Stomach (tissue), 19 donors: ENCODE measurements at places on chromosomes 16 and 17.

GRCh38 chr16:30842971-30843370, 50.9 kb downstream of the BCL7C start:
- no peak for DNase-seq

GRCh38 chr16:23380501-23380951, 72.5 kb downstream of the COG7 start:
- no peak for DNase-seq

DNA sequence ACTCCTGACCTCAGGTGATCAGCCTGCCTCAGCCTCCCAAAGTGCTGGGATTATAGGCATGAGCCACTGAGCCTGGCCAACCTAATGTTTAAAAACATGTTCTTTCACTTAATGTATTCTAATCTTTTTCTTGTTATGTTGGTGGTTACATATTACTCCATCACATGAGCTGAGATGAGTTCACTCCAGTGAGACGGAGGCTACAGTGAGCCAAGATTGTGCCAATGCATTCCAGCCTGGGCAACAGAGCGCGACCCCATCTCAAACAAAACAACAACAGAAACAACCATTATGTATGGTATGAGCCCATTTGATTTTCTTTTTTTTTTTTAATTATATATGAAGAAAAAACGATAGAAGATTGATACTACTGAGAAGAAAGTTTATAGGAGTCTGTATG, 39.6 kb downstream of the SLC39A11 start:
- DNase-seq = no peak

DNA sequence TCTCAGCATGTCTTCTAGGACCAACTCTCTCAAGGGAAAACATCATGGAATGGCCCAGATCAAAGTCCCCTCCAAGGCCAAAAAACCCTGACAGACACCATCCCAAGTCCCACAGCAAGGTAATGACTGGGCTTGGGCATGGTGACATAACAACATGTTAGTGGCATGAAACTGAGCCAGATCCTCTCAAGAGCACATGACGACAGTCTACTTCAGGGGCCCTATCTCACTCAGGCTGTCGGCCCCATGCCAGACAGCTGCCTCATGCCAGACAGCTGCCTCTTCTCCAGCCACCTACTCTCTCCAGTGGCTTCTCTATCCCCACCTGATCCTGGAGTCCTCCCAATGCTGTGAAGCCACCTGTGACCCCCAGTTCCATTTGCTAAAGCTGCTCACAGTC, 18.4 kb downstream of the HSD11B2 start:
- no peak for DNase-seq

- no peak for DNase-seq
Measured at GRCh38 chr16:19677402-19677801, 40.6 kb downstream of the KNOP1 start.

DNA sequence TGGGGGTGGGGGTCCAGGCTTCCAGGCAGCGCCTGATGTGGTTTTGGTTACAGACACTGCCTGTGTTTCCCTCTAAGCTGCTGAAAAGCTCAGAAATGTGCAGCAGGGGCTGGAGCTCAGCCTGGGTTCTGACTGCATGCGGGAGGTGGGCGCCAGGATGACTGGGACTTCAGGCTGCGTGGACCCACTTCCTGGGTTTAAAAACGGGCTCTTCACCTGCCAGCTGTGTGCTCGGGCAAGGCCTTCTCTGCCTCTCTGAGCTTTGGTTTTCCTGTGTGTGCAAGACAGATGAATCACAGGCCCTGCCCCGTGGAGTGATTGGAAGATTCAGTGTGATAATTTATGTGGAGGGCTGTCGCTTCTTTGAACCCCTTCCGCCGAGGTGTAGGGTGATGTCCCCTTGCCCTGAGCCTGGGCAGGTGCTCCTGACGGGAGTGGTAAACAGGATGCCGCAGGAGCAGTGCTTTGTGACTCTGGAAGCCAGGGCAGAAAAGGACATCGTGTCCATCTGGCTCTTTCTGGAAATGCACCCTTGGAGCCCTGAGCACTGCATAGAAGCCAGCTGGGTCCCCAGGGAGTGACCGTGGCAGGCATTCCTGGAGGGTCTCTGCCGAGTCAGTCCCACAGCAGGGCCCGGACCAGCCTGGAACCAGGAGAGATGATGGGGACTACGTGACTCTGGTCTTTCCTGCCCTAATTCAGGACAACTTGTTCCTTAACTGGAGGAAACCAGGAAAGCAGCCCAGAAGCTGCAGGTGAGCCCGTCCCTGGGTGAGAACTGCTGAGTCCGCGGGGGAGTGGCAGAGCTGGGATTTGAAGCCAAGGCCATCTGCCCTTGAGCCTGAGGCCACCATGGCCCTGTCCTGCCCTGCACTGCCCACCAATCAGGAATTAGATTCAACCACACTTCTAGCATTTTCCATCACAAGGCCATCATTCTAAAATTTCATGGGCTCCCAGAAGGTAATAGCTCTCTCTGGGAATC, 28.5 kb upstream of the SLC7A5 start:
- no peak for DNase-seq

DNA sequence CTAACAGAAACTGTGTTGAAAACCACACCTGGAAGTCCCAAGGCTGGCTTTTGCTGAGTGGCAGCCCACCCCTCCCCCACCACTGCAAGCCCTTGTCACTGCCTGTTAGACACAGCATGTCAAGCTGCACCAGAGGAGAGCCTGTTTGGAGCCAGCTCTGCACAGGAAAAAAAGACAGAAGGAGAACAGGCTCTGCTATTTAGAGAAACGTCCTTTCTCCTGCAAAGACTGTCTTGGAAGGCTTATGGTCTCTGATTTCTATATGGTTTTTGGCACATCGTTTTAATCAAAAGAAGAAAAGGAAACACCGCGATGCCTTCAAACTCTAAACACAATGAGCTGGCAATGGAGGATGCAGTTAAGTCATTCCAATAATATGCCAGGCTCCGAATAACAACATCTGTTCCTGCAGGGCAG, 275.5 kb downstream of the MAP2K4 start:
- DNase-seq = peak; percentile 16

DNA sequence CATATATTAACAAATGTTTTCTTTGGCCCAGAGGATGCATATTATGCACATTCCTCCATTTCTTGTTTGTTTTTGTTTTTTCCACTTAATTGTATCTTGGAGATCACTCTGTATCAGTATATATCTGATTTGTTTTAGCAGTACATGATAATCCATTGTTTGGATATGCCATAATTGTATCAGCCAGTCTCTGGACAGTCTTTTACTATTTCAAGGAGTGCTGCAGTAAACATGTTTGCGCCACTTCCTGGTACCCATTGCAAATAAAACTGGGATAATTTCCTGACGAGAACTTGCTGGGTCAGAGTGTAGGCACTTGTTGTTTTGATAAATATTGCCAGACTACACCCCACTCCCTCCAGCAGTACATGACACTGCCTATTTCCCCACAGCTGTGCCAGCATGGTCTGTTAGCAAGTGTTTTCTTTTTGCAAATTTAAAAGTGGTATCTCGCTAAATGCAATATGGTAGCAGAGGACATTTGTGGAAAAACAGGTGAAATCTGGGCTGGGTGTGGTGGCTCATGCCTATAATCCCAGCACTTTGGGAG, 4.9 kb upstream of the TMEM11 start:
- no peak for DNase-seq

- DNase-seq = no peak
Measured at GRCh38 chr17:6160911-6161855, 91.0 kb downstream of the WSCD1 start.

- DNase-seq = peak; percentile 38
Measured at GRCh38 chr17:14297161-14297851, 3.6 kb upstream of the HS3ST3B1 start.

DNA sequence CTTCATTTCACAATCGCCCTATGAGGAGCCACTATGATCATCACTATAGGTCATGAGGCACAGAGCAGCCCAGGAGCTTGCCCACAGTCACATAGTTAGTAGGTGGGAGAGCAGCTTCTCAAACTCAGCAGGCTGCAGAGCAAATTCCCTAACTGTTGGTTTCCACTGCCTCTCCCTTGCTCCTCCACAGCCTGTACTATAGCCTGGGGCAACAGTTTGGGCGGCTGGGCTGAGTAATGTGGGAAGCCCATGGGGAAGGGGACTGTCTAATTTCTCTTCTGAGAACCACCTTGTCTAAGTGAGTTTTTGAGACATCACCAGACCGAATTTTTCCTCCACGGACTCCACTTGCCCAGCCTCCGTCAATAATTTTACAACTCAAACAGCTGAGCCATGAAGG, 73.4 kb upstream of the GPR139 start:
- no peak for DNase-seq

- no peak for DNase-seq
Measured at GRCh38 chr17:27339836-27340550, 46.1 kb downstream of the WSB1 start.

DNA sequence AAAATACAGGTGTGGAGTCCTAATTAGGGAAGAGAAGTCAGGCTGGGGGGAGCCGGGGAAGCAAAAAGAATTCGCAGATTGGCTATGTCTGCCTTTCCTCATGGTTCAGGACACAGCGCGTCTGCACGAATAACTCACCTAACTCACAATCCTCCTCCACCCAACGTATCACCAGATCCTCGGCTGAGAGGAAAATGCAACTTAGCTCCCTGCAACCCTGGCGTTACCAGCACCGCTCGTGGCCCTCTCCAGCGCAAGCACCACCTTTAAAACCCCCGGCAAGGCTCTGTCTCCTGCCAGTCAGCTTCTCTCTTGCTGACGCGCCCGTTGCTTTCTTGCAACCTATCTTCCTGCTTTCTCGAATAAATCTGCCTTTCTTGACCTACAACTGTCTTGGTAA, 49.8 kb upstream of the METRNL start:
- no peak for DNase-seq

- no peak for DNase-seq
Measured at GRCh38 chr17:46785696-46786095, 32.8 kb downstream of the WNT3 start.

- no peak for DNase-seq
Measured at GRCh38 chr16:88316151-88316550, 66.6 kb upstream of the ZNF469 start.

DNA sequence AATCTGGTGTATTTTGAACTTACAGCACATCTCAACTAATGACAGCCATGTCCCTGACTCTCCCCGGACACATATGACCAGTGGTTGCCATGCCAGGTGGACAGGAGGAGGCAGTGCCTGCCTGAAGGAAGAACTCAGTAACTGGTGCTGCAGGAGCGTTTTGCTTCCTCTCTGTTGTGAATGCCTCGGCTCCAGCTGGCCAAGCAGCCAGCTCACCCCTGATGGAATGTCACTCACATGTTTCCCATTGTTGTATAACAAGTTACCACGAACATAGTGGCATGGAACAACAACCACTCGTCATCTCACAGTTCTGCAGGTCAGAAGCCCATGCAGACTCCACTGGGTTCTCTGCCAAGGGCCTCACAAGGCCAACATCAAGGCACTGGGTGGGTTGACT, 20.1 kb upstream of the IRF8 start:
- DNase-seq = peak; percentile 38

GRCh38 chr17:78839235-78839761, 1.3 kb downstream of the USP36 start:
- DNase-seq = no peak

DNA sequence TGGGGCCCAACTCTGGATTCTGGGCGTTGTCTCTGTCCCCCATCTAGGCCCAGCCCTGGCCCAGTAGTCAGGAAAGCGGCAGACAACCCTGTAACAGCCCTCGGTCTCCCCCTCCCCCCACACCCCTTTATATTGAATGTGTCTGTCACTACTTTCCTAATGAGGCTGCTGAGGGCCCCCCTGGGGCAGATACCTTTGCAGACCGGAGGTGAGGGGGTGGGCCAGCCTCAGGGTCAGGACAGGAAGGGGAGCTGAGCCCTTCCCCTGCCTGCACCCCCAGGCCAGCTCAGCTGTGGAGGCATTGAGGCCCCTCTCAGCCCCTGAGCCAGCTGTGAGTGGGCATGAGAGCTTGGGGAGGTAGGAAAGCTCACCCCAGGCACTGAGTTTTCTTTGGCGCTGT, 17.1 kb downstream of the RAI1 start:
- no peak for DNase-seq

DNA sequence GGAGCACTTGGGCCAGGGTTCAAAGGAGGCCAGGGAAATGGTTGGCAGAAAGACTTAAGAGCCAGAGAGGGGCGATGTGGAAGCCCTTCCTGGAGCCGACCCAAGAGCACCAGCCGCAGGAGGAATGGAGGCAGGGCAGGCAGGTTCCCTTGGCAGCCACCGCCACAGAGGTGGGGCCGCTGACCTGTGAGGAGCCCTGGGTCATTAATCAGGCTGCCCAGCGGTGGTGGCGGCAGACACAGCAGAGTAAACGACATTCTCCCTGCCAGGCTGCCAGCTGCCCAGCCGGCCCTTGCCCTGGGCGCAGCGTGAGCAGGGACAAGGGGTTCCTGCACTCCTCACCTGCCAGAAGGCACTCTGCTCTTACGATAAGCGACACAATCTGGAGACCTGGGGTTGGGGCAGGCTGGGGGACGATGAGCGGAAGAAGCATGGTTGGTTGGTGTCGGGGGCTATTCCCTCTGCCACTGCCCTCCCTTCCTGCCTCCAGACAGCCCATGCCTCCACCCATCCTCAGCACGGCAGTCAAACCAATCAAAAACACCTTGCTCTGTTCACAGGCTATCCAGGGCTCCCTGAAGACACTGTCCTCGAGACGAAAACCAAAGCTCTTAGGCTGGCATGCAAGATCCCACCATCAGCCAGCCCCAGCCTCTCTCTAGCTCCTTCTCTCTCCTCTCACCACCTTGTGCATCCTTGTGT, 40.9 kb downstream of the PLXDC1 start:
- peak; percentile 80 for DNase-seq

- no peak for DNase-seq
Measured at GRCh38 chr17:74404218-74404617, 27.7 kb upstream of the GPRC5C start.

- peak; percentile 43 for DNase-seq
Measured at GRCh38 chr16:65117811-65118448, 3.9 kb downstream of the CDH11 start.

- DNase-seq = no peak
Measured at GRCh38 chr16:4321286-4322120, 5.6 kb downstream of the GLIS2 start.

- DNase-seq = peak; percentile 93
Measured at GRCh38 chr16:3950343-3951193, 70.1 kb upstream of the CREBBP start.

DNA sequence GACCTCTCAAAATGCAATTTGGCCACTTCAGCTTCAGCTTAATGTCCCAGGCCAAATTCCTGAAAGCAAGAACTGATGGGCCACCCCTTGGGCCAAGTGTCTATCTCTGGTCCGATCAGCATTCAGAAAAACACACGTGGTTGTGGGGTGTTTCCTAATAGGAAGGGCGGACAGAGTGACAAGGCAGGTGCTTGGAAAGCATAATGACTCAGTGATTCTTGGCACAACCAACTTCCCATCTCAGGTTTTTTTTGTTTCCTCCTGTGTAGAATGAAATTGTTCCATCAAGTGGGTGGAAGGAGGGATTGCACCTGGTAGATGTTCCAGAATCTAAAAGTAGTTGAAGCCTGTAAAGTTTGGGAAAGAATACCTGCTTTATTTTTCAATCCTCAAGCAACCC, 155.6 kb downstream of the HS3ST2 start:
- DNase-seq = no peak

DNA sequence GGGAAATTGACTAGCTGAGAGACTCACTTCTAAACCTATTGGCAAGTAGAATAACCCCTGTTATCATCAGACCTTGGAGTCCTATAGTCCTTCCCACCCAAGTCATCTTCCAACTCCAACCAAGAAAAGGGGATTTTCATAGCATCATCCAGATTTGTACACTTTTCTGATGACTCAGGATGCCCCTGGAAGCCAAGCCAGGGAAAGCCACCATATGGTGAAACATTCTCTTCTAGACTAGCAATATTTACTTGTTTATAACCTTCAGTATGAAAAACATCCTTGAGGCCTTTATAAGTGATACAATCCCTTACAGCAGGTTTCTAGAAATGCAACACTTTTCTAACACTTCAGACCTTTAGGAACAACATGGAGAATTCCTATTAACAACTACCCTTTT, 618.8 kb upstream of the CDH11 start:
- DNase-seq = no peak
